CD4-positive, alpha-beta T cell treated with Interleukin-2 at 100 ng/mL for 4 hours (primary cell): ENCODE measurements at places on chromosomes 4 and X.

DNA sequence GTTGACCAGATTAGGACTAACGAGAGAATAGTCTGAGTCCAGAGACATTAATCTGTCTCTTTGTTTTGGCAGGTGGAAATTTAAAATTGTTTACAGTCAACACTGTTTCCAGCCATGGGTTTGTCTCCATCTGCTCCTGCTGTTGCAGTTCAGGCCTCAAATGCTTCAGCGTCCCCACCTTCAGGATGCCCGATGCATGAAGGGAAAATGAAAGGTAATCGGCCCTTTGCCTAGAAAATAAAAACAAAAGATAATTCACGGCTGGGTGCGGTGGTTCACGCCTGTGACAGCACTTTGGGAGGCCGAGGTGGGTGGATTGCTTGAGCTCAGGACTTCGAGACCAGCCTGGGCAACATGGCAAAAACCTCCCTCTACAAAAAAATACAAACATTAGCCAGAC is 815 bp downstream of the HCCS start:
- no peak for DNase-seq

GRCh38 chr4:139720806-139721205 is 55.2 kb downstream of the MGST2 start:
- DNase-seq = no peak

DNA sequence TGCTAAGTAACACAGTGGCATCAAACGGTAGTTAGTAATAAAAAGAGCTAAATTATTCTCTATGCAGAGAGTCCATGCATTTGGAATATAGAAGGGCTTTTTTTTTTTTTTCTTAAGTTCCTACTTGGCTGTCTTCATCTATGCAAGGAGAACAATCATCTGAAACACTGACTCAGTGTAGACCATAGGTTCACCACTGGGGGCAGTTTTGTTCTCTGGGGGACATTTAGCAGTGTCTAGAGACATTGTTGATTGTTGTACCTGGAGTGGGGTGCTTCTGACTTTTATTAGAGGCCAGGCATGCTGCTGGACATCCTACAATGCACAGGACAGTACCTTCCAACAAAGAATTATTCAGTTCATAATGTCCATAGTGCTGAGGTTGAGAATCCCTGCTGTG is 41.2 kb downstream of the TMA16 start:
- DNase-seq = no peak

GRCh38 chrX:103831342-103831802 is 685 bp downstream of the RAB9B start:
- peak; percentile 48 for DNase-seq

DNA sequence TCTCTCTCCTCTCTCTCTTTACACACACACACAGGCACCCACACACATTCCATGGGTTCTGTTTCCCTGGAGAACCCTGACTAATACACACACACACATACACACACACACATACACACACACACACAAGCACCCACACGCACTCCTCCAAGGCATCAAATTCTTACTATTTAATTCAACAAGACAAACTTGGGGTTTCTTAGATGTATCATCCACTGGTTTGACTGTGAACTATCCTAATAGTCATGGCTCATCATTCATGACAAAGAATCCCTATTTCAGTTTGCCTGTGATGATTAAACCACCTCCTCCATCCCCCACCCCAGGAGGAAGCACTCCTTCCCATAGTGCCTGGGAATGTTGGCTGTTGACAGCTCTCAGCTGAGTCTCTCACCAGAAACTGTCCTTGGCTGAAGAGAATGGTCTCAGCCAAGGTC is 98.2 kb downstream of the USP46 start:
- no peak for DNase-seq

DNA sequence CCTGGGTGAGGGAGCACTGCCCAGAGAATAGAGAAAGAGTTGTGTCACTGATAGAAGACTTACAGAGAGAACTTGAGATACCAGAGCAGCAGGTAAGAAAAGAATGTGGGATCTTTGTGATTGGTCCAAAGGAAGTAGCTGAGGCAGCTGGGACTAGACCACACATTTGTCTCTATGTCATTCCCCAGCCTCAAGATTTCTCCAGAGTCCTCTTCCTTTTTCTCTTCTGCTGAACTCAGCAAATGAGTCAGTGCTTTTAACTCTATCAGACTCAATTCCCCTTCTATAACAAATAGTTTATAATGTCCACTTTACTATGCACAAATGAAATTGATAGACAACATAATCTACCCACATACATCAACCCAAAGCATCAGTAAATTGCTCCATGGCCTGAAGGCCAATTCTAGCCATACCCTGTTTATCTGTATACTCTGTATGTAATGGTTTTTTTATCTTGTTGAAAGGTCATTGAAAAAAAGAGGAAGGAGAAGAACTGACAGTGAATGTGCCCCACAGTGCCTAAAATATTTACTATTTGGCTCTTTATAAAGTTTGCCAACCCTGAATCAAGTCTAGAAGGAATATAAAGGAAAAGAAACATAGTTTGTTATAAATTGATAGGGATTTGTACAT is 38.2 kb downstream of the ETDC start:
- no peak for DNase-seq

GRCh38 chrX:114338870-114339269 is 245.0 kb upstream of the HTR2C start:
- DNase-seq = no peak

DNA sequence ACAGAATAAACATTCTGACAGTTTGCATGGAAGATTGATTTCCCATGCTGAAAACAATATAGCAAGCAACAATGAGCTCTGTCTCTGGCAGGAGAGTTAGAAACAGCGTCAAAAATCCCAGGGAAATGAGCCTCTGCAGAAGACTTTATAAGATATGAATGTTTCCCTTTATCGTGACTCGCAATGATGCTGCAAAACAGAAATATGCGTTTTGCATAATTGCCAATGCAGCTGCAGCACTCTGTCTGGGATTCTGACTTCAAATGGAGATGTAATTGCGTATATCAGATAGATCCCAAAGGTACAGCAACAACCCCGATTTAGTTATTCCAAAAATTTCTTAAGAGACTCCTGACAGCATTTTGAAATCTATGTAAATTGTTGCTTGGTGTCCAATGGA is 702.4 kb upstream of the EPHA5 start:
- no peak for DNase-seq

DNA sequence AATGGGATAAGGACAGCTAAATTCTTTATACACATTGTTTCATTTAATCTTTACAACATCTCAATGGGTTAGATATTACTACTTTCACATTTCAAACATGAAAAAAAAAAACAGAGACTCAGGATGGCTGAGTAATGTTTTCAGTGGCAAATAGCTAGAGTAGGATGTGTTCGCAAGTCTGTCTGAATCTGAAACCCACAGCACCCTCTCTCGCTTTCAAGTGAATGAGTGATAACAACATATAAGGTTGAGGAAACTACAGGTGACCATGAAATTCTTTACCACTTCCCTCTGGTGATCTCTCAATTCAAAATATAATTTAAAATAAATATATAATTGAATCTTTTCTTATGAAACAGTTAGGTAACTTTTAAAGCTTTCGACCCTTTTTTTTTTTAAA is 162.6 kb downstream of the PRR32 start:
- DNase-seq = no peak

DNA sequence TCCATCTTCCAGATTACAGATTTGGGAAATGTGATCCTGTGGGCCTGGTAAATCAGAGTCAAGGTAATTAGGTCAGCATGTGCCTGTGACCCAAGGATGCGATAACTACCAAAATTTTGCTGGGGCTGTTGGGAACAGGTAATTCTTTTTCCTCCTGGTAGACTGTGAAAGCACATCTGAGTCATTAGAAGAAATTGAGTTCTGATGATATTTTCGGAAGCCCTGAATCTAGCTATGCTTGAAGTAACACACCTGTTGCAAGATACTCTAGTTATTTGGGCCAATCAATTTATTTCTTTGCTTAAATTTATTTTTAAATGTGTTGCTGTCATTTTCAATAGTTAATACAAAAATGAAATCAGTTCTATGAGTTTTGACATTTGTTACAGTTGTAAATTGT is 903.6 kb downstream of the RPA4 start:
- DNase-seq = no peak

DNA sequence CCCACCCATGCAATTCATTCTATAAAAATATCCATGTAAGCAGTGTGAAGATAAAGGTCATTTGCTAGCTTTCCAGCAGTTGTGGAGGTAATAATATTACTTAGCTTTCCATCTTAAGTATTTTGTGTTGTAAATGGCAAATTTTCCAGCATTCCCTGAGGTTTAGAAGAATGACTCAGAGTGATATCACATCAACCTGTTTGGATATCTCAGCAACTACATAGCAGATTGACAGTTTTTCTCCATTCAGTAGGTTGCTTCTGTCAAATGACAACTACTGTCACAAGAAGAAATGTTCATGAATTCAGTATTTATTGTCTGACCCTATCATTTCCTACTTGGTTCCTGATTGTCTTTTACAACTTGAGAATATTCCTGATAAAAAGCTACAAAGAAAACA is 434.9 kb upstream of the GALNTL6 start:
- DNase-seq = no peak

DNA sequence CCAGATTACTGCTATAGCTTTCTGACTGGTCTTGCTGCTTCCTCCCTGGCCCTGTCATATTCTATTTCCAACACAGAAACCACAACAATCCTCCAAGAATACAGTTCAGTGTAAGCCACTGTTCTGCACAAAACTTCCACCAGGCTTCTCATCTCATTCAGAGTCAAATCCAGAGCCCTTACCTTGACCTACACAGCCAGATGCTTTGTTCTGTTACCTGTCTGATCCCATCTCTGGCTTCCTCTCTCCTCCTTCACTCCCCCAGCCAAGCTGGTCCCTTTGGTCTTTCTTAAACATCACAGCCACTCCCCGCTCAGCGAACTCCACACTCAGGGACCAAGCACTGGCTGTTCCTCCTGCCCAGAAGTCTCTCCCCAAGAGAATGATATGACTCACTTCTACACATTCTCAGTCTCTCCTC is 84.8 kb upstream of the BMP2K start:
- no peak for DNase-seq

DNA sequence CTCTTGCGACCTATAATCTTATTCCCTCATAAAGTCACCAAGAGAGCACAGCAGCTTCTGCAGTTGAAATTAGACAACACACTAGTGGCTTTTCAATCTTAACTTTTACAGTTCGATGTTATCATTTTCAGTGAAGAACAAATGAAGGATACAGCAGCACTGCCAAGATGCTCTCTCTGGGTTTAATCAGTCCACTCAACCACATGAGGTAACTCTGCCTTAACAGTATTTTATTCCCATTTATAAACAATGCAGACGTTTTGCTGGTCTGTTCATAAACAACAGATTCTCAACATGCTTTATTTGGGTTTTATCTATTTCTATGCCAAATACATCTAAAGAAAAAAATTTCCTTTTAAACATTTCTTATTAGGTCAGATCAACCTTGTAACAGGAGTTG is 646.0 kb upstream of the FAM241A start:
- DNase-seq = no peak

DNA sequence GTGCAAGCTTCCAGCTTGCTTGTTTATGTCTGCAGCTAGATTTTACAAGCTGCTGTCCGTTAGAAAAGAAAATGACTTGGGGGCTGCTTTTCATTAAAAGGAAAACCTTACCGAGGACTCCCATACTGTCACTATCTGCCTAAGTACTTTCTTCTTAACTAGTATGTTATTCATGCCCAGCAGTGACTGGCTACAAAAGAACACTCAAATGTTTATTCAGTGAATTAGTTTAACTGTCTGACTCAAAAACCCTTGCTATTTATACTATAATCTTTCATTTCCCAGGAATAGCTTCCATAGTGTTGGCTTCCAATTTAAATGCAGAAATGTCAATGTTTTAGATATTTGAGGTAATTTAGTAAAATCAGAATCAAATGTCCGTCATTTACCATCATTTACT is 164.9 kb downstream of the DTHD1 start:
- DNase-seq = no peak

DNA sequence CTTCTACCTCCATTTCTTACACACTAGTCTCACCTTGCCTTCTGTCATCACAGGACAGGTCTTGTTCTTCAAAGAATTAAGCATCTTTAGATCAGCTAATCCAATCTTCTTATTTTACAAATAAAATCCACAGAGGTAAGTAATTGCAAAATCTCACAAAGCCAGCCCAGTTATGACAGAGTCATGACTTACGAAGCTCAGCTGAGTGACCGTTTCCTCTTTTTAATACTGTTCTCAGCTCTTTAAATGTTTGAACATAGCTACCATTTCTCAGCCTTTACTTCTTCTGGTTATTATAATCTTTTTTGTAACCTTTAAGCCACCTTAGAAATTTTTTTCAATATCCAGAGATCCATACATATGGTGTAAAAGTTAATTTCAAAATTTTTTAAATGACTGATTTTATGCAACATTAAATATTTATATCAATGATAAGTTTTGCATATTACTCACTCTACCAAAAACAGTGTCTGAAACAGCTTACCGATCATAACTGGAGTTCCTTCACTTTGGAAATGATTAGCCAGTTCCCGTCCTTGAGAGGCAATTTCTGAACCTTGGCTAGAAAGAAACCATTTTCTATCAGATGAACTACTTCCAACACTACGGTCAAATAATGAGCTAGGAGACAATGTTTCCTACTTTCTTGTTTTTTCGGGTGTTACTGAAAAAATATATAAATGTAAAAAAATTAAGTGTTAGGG is 8.8 kb downstream of the ANKRD37 start:
- no peak for DNase-seq

DNA sequence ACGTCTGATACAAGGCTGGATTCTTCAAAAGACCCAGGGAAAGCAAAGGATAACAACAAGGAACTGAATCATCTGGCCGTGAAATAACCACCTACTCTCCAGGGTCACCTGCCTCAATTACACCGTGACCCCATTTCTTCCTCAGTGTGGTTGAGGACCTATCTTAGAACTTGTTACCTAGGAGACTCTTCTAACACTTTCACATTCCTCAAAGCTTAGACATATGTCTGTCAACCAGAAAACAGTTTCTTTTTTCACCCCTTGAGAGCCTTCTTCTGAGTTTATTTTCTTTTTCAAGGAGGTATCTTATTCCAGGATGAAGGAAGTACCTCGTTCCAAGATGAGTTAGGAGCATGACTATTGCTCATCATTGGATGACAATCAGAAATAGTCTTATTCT is 337.8 kb downstream of the ARHGAP24 start:
- DNase-seq = no peak

- no peak for DNase-seq
These were observed 718 bp downstream of the RAB40A start for GRCh38 chrX:103518571-103518970.

DNA sequence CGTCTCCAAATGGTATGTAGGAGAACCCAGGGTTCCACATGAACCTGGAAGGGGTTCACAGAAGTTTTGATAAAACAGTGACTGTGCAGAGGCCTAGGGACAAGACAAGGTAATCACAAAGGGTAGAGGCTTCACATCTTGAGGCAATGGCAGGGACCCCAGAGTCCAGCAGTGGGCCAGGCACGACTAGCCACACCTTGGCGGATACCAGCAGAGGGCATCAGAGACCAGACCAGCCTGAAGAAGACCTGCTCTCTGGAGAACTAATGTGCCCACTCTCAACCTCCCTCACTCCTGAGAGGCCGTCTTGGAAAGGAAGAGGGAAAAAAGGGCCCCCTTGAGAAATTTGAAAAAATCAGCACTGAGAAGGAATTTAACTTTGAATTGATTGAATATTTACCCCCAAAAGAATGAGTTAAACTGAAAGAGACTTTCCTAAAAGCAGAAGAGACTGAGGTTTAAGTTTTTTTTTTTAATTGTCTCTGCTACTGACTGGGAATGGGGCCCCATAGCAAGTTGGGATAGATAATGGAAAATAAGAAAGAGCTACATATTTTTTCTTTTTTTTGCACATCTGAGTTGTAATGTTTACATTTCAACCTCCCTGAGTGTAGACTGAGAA is 243.8 kb upstream of the JADE1 start:
- no peak for DNase-seq
